Adrenal gland (tissue), 19 donors: ENCODE measurements at places on chromosomes 3 and 15. TPM values are rescaled to one million over a fixed set of nuclear protein-coding genes. Genes with fewer than 3 reads are reported as not detected.

The XCR1 gene
- not detected for total RNA-seq

The CMTM8 gene
- 22.2 TPM for total RNA-seq

The LXN gene
- total RNA-seq, result 74.1 TPM

The CKMT1B gene
- total RNA-seq, result 1.4 TPM

The KBTBD13 gene
- total RNA-seq, result not detected

The GATM gene
- total RNA-seq, result 31.4 TPM

The CYP8B1 gene
- not detected for total RNA-seq

The SLC2A2 gene
- total RNA-seq, result not detected

The GOLGA8T gene
- 0.31 TPM for total RNA-seq

The CFAP20DC gene
- 3.0 TPM for total RNA-seq
